ENCODE measurements at places on chromosomes 1 and 21.

DNA sequence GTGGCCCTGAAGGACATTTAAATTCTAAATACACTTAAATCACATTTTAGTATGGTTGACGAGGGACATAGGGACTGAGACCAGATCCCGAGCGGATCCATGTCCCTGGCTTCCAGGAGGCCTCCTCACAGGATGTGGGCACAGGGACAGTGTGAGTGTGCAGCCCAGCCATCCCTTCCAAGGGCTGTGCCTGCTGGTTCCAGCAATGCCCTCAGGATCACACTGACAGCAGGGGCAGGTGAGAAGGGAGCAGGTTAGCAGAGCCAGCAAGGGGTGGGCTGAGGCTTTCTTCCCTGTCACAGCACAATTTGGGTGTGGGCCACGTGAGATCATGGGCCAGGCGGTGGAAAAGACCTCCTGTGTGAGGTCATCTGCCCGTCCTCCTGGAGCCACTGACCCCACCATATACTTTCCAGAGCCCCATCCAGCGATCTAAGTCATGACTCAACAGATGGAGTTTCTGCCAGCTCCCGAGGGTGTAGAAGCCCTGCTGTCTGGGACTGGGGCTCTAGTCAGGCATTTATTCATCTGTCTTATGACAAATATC lies 37.0 kb upstream of the PRSS38 start:
- no peak for DNase-seq

DNA sequence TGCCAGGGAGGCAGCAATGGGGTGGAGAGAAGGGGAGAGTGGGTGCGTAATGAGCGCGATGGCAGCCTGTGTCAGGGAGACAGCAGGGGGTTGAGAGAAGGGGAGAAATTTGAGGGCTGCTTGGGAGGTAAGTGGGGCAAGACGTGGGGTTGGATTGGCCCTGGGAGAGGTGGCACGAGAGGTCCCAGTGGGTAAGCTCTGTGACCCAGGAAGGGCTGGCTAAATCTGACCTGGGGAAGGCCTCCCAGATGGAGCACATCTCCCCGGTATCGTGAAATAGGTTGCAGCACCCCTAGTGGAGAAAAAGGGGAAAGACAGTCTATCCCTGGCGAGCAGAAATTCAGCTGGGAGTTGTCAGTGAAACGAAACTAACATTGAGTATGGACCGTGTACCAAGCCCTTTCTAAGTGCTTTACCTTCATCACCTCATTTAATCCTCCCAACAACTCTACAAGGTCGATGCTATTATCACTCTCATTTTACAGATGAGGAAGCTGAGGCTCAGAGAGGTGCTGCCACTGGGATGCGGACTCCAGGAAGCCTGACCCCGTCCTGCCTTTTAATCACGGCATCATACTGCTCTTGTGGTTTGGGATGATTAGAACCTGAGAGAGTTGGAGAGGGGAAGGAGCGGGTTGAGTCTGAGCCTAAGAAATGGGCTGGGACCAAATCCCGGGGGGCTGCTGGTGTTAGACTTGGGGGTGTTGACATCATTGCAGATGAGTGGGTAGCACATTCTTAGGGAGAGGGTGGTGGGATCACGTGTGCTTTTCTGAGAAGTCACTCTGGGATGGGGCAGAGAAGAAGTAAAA lies 56.6 kb upstream of the RPL11 start:
- peak; percentile 72 for DNase-seq

- no peak for DNase-seq
These were observed 21.2 kb downstream of the SESN2 start for GRCh38 chr1:28280501-28280900.

- no peak for DNase-seq
These were observed 291.9 kb upstream of the AJAP1 start for GRCh38 chr1:4362314-4363044.

- DNase-seq: no peak
These were observed 67.6 kb upstream of the ST6GALNAC5 start for GRCh38 chr1:76799700-76800099.

DNA sequence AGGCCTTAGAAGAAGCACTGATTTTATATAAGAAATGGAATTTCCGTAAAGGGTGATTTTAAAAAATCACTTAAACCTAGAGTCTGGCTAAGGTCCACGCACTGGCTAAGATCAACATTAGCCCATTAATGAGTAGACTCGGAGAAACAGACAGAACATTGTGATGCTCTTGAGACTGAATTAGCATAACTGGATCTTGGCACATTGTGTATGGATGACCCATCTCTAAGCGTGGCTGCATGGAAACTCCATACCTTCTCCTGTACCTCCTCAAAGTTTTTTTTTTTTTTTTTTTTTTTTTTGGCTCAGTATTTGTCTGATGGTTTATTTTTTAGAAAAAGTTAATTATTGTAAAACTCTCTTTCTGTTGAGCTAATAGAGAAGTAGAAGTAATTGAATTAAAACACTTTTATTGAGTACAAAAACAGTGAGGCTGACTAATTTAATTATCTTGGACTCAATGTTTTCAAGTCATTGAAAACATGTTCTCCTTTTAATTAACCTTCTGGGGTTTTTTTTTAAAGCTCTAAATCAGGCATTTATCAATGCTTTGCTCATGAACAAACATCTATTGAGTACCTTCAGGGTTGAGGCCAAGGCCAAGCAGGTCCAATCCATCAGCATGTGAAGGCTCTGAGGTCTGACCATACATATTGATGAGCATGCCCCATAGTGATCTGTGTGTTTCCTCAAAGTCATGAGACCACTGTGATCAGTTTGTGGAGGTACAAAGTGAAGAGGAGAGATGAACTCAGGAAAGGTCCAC lies 74.0 kb downstream of the TLR5 start:
- DNase-seq: no peak
